ENCODE measurements at places on chromosomes 13 and 19. TPM values are rescaled to one million over a fixed set of nuclear protein-coding genes. Genes with fewer than 3 reads are reported as not detected.

Gene PSG7
- total RNA-seq: not detected

Gene RAVER1
- 33.6 TPM for total RNA-seq

Gene SHC2
- 6.6 TPM for total RNA-seq

Gene ZNF729
- total RNA-seq: not detected

Gene TTC9B
- not detected for total RNA-seq

Gene LIM2
- total RNA-seq: not detected

Gene THSD8
- total RNA-seq: 0.79 TPM

Gene RFXAP
- 5.4 TPM for total RNA-seq

Gene C1QTNF9
- total RNA-seq: 0.17 TPM

Gene VSTM1
- total RNA-seq: not detected

Gene ONECUT3
- total RNA-seq: not detected

Gene ZNF610
- 0.33 TPM for total RNA-seq

Gene EPSTI1
- total RNA-seq: 8.8 TPM

Gene ZNF575
- 3.4 TPM for total RNA-seq
